ENCODE measurements at places on chromosomes 11 and 22. TPM values are rescaled to one million over a fixed set of nuclear protein-coding genes. Genes with fewer than 3 reads are reported as not detected.

- H3K4me1 ChIP-seq: no peaks in the 10 kb centered on the region
- no peak for DNase-seq
- H3K27me3 ChIP-seq: peaks cover 5% of the 10 kb centered on the region
- H3K4me3 ChIP-seq: no peak overlapping the region
Observed at GRCh38 chr11:120096369-120097191, 41.3 kb downstream of the TRIM29 start.

DNA sequence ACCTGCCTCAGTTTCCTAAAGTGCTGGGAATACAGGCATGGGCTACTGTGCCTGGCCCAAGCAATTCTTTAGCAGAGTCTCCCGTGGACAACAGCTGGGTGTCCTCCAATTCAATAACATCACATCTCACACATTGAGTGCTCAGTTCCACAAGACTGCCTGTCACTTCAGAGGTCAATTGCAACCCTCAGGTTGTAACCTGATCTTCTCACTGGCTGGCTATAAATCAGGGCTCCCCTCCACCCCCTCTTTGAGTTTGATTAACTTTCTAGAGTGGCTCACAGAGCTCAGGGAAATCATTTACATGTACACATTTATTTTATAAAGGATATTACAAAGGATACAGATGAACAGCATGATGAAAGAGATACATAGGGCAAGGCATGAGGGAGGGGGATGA lies 68.1 kb downstream of the MCHR1 start:
- no peak overlapping the region for H3K4me3 ChIP-seq
- no peak overlapping the region for H3K27ac ChIP-seq
- H3K27me3 ChIP-seq: no peaks in the 10 kb centered on the region
- no peaks in the 10 kb centered on the region for H3K36me3 ChIP-seq

DNA sequence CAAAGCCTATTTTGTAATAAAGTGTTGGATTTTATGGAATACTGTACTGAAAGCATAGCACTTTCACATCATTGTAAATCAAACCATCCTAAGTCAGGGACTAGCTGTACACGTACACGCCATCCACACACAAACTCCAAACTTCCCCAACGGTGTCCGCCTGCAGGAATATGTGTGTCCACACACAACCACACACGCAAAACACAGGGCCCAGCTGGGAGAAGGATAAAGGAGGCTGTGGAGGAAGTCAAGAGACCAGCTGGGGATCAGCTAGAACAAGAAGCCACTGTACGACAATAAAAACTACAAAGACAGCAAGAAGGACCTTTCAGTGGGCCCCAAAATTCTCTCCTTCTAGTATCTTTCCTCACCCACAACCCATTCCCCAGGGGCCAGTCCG lies 1.6 kb downstream of the TRIM29 start:
- peaks cover 9% of the 10 kb centered on the region for H3K27me3 ChIP-seq
- DNase-seq: no peak
- no peak overlapping the region for H3K27ac ChIP-seq
- no peaks in the 10 kb centered on the region for H3K36me3 ChIP-seq

The MUC15 gene
- total RNA-seq: not detected

All from activated CD4-positive, alpha-beta memory T cell treated with anti-CD3 and anti-CD28 coated beads for 36 hours (primary cell).